ENCODE measurements at places on chromosomes 2 and 18.

DNA sequence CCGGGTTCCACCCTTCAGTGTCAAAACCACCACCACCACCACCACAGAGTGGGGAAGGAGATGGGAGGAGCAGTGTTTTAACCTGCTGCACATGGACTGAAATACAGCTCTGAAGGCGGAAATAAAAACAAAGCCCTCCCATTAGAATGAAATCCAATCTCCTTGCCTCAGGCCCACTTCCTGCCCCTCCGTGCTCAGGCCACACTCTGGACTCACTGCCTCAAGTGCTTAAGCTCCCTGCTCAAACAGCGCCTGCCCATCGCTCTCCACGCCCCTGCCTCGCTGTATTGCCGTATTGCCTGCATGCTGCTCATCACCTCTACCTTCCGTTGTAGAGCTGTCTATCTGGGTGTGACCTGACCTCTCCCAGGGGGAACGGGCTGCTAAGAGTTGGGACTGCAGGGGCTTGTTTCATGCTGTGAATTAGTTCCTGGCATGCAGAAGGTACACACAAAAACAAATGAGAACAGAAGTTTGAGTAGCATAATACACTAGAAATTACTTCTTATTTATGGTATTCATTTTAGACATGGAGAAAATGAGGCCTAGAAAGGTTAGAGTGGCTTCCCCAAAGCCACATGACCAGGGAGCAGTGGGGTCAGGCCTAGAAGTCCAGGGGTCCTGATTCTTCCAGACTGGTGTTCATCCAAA lies 31.6 kb upstream of the NEB start:
- DNase-seq: no peak

GRCh38 chr18:28961669-28962228 lies 784.8 kb upstream of the CDH2 start:
- peak; percentile 13 for DNase-seq

- no peak for DNase-seq
Measured at GRCh38 chr2:96931966-96932365, 54.4 kb downstream of the FAM178B start.

- DNase-seq: no peak
Measured at GRCh38 chr2:134347756-134348155, 93.9 kb downstream of the MGAT5 start.

DNA sequence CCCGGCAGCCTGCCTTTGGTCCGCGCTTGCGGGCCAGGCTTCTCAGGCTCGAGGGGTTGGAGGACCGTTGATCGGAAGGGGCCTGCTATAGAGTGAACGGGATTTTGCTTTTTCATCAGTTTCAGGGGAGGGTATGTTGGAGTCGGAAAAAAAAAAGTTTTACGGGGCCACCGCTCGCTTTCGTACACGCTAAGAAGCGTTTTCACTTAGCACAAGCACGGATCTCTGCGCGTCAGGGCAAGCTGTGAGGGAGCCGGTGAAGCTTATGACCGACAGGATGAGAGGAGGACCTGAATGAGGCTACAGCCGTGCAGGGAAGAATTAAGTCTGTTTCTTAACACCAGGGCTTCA lies 443 bp downstream of the CPSF3 start:
- no peak for DNase-seq

- DNase-seq: no peak
Measured at GRCh38 chr2:6967301-6967700, 50.1 kb downstream of the RNF144A start.

GRCh38 chr2:59077981-59078531 lies 836.9 kb upstream of the FANCL start:
- no peak for DNase-seq

DNA sequence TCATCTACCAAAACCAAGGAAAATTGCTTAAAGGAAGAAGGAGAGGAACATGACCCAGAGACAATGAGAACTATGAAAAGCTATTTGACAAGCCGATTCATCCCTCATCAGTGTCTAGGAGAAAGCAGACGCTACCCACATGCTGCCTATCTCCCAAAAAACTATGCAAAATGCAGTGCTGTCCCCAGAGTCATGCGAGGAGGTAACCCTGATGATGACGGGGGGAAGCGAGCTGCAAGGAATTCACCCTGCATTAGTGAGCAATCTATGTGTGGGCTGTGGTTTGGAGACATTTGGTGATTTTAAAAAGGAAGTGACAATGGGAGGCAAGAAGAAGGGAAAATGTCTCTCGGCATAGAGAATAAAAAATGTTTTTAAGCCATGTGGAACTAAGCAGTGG lies 472.7 kb downstream of the CMPK2 start:
- no peak for DNase-seq

GRCh38 chr18:73947180-73947921 lies 200.3 kb downstream of the FBXO15 start:
- DNase-seq: no peak

DNA sequence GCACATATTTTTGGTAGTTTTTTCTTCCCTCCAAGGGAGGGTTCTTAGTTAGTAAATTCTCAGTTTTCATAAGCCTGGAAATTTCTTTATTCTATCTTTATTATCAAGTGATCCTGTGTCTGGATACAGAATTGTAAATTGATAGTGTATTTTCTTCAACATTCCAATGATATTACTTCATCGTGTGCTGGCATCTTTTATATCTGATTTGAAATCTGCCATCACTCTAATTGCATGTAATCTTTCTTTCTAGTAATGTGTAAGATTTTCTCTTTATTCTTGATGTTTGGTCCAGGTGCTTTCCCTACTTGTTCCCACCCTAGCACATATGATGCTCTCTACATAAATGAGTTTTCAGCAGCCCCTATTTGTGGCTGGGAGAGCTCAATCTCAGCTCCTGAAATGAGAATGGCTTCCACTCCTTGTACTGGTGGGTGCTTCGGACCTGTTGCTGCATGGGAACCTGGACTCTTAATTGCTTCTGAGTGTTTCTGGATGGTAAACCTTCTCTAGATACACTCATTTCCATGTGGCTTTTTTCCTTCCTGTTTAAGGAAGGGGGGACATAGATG lies 102.7 kb downstream of the SMIM21 start:
- no peak for DNase-seq

DNA sequence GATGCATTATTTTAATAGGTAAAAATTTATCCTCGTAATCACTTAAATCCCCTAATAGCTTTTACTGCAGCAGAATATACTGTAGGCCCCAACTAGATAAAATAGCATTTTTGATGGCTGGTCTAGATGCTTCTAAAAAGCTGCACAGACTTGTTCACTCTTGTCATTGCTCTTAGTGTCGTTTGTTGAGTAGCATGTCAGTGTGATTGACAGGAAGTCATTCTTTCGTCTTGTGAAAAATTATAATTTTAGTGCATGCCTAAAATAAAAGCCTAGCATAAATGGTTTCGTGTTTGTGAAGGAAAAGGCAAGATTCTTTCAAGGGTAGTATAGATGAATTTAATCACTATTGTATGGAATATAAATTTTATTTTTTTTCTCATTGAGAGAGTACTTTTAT lies 275.0 kb downstream of the PTGR3 start:
- no peak for DNase-seq

GRCh38 chr2:42008241-42008921 lies 39.4 kb upstream of the PKDCC start:
- DNase-seq: no peak

Measured in BE2C (cell line).